ENCODE measurements at places on chromosomes 12 and 14. TPM values are rescaled to one million over a fixed set of nuclear protein-coding genes. Genes with fewer than 3 reads are reported as not detected.
A peak's percentile ranks its signal among the peaks of the same experiment; 100 is the strongest.

- DNase-seq = peak; percentile 38
Observed at GRCh38 chr12:110084314-110085015, 36.1 kb upstream of the C12orf76 start.

- DNase-seq = no peak
Observed at GRCh38 chr12:56334490-56334793, 642 bp upstream of the PAN2 start.

FSCB gene
- not detected for total RNA-seq

C12orf60 gene
- total RNA-seq = 1.5 TPM

DNA sequence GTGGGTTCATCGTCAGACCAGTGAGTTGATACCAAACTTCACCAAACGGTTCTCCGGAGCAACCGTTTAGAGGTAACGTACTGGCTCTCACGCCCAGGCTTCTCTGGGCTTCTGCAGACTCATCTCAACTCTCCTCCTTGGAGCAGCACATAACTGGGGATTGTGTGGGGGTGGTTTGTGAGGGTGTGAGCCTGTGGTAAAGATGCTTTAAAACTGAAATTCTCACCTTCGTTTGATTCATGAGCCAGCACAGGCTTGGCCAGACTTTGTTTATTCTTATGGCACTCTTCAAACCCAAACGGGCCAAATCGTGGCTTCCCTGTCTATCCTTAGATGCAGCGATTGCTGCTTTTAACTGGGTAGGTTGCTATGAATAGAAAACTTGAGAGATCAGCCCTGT, 121.3 kb downstream of the SAMD4A start:
- no peak for DNase-seq

- no peak for DNase-seq
Observed at GRCh38 chr12:39682689-39683477, 63.3 kb upstream of the ABCD2 start.

GRCh38 chr12:34398706-34399630, 376.7 kb downstream of the ALG10 start:
- DNase-seq = no peak

GRCh38 chr12:66111605-66112004, 18.9 kb downstream of the LLPH start:
- DNase-seq = no peak

- DNase-seq = peak; percentile 16
Observed at GRCh38 chr12:51536159-51536558, 54.9 kb upstream of the SCN8A start.

DNA sequence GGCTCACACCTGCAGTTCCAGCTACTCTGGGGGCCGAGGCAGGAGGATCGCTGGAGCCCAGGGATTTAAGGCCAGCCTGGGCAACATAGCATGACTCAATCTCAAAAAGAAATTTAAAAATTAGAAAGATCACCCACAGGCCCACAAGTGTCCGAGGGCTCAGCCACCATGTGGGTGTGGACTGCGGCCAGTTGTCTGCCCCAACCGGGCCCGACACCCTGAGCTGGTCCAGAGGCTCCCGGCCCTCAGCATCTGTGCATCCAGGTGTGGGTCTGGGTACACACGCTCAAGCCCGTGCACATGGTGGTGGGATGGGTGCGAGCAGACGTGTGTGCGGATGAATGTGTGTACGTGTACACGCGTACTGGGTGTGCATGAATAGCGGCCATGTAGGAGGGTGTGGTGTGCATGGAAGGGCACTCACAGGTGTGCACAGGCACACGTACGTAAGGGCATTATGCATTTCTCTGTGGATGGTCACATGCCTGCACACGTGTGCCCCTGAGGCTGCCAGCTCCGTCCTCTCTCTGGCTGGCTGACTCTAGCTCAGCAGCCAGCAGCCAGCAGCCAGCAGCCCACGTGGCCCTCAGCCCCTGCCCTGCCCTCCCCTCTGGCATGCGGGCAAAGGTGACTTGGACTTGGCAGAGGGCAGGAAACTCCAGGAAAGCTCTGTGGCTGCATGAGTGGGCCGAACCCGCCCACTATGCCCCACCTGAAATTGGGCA, 23.3 kb upstream of the NUDT14 start:
- DNase-seq = no peak

GLS2 gene
- total RNA-seq = under 0.01 TPM

DNA sequence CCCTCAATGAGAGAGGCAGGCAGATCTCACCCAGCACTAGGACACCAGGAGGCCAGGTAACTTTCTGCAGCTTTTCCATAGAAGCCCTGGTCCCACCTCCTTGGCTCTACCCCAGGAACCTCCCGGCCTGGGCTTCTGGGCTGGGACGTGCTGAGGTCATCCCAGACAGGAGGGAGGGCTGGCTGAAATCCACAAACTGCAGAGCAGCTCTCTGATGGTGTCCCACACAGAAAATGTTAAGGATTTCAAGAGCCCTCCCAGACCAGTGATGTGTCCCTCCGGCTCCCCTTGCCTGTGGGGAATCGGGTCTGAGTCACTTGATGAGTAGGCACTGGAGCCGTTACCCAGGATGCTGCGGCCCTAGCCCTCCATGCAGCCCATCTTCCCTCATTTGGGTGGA, 124.1 kb downstream of the ESRRB start:
- no peak for DNase-seq

- no peak for DNase-seq
Observed at GRCh38 chr14:68690089-68690958, 102.5 kb downstream of the ZFP36L1 start.

GRCh38 chr12:129863938-129864337, 39.9 kb downstream of the TMEM132D start:
- DNase-seq = no peak

- DNase-seq = no peak
Observed at GRCh38 chr14:51462182-51462581, 189.5 kb upstream of the FRMD6 start.

DNA sequence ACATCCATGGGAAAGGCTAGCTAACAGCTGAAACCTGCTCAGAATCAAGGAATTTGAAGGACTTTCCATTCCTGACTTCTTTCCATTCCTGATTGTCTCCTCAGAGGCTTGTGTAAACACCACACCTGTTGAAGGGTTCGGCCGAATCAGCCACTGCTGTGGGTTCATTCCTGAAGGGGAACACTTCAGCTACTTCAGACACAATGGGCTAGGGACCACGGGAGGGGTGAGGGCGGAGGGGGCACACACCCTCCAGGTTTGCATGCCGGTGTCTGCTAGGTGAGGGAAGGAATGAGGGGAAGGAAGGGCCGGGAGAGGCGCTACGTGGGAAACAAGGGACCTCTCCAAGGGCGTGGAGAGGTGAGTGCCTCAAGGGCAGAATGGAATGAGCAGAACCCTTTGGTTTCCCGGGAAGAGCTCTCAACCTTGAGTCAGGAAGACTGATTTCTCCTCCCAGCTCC, 1.3 kb downstream of the GPRC5A start:
- DNase-seq = no peak

DNA sequence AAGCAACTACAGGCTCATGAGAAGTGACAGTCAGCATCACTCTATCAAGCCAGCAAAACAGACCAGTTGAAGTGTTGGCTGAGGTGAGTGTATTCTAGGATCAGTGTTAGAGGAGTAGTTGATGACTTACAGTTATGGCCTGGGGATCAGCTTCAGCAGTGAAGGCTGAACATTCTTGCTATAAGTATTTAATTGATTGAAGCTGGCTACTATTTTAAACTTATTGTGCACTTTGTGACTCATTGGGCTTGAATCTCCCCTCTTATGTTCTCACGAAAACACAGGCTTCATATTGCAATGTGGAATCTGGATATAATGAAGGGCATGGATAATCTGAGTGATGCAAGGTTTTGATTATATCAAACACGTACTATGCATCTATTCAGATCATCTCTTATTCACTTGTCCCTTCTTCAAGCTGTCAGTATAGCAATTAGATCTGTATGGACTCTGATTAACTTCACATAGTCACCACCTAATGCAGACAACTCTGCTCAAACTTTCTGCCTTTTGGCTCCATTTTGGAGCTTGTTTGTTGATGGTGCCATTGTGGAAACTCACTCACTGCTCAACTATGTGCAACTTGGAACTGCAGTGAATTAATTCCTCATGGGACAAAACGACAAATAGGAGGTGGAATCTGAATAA, 309.2 kb downstream of the SLC16A7 start:
- peak; percentile 30 for DNase-seq

- DNase-seq = peak; percentile 17
Observed at GRCh38 chr14:71465316-71465715, 466.9 kb upstream of the RGS6 start.

DNA sequence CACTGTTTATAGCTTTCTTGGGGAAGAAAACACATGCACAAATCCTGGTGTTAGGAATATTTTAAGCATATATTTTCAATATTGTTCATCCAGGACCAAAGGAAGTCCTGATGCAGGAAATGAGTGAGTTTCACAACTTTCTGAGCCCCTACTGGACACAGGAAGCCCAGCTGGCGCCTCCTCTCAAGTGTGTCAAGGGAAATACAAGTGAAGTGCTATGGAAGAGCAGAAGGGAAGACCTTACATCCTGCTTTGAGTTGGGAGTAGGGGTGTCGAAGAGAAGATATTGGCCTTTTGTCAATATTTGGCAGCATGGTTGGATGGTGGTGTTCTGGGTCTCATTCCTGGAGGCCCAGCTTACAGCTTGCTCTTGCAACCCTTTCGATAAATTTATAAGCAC, 66.1 kb upstream of the ZDHHC17 start:
- DNase-seq = no peak

DNA sequence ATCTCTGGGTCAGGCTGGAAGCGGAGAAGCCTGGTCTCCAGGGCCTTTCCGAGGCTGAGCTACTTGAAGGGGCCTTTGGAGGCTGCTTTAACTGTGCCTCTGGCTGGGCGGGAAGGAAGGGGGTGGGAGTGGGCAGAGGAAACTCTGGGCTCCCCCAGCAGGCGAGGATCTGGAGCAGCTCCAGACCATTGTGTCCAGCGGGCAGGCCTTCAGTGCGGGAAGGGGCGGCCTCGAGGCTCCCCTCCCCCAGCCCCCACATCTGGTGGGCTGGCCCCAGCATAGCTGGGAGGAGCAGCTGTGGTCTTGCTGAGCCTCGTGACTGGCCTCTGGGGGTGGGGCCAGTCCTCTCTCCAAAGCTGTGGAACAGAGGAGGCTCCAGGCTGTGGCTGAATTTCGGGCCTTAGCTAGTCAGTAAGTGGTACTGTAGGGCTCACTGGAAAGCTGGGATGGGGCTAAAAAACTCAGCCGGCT, 3.4 kb downstream of the TAMALIN start:
- peak; percentile 91 for DNase-seq

FGF23 gene
- not detected for total RNA-seq
